ENCODE measurements at places on chromosomes 13 and 19. TPM values are rescaled to one million over a fixed set of nuclear protein-coding genes. Genes with fewer than 3 reads are reported as not detected.

The ZNF296 gene
- polyA plus RNA-seq, result 4.0 TPM

The ADAMTS10 gene
- 2.3 TPM for polyA plus RNA-seq

The ZNF772 gene
- polyA plus RNA-seq, result 2.2 TPM

The MADCAM1 gene
- polyA plus RNA-seq, result not detected

The CBY2 gene
- not detected for polyA plus RNA-seq

The PODNL1 gene
- polyA plus RNA-seq, result not detected

The TTC9B gene
- not detected for polyA plus RNA-seq

The APOC4 gene
- not detected for polyA plus RNA-seq

The UBE2L5 gene
- polyA plus RNA-seq, result not detected

The C1QTNF9 gene
- polyA plus RNA-seq, result not detected

The UQCRFS1 gene
- 83.7 TPM for polyA plus RNA-seq

The EBI3 gene
- polyA plus RNA-seq, result not detected

The PLK5 gene
- polyA plus RNA-seq, result not detected

The CYP2A13 gene
- not detected for polyA plus RNA-seq

The C19orf18 gene
- polyA plus RNA-seq, result not detected

The SIX5 gene
- 0.10 TPM for polyA plus RNA-seq

The DACH1 gene
- 0.32 TPM for polyA plus RNA-seq

The ZNF699 gene
- polyA plus RNA-seq, result 11.0 TPM

The C19orf38 gene
- 1.2 TPM for polyA plus RNA-seq

The TSKS gene
- polyA plus RNA-seq, result not detected

The FXYD7 gene
- polyA plus RNA-seq, result 4.1 TPM

The LGALS7B gene
- polyA plus RNA-seq, result not detected

The GPR12 gene
- polyA plus RNA-seq, result 0.11 TPM

The ZGLP1 gene
- polyA plus RNA-seq, result 1.9 TPM

The SYCN gene
- polyA plus RNA-seq, result not detected

The ZNF442 gene
- 1.4 TPM for polyA plus RNA-seq

The MISP gene
- not detected for polyA plus RNA-seq

The OPA3 gene
- not detected for polyA plus RNA-seq

The ZIC5 gene
- polyA plus RNA-seq, result not detected

The ABHD8 gene
- 7.5 TPM for polyA plus RNA-seq

The CAPN12 gene
- 25.7 TPM for polyA plus RNA-seq

The MLNR gene
- not detected for polyA plus RNA-seq

The PTGIR gene
- polyA plus RNA-seq, result not detected

The ZNF578 gene
- polyA plus RNA-seq, result 4.1 TPM

The CXCL17 gene
- polyA plus RNA-seq, result not detected

The ZNF540 gene
- polyA plus RNA-seq, result 5.8 TPM

The IL4I1 gene
- polyA plus RNA-seq, result 0.40 TPM
